T-helper 17 cell (primary cell): ENCODE measurements at places on chromosomes 6 and 20.

GRCh38 chr6:1619098-1619672 is 9.5 kb downstream of the FOXC1 start:
- no peak for DNase-seq

DNA sequence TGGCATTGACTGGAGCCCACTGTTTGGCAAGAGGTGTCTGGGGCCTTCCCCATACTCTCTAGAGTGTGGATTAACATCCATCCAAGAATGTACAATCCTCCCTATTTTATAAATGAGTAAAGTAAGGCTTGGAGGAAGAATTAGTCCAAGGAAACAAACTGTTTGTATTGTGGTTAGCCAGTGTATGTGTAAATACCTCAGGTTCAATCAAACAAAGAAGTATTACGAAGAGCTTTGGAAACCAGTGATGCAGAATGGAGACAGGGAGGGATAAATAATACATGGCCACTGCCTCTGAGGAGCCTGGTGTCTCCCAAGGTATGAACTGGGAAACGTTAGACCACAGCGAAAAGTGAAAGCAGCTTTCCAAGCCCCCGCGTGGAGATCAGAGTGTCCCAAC is 226.6 kb upstream of the RIN2 start:
- no peak for DNase-seq

- no peak for DNase-seq
These were observed 165.1 kb upstream of the SLC24A3 start for GRCh38 chr20:19047040-19047950.

GRCh38 chr6:65199121-65199520 is 507.9 kb downstream of the EYS start:
- DNase-seq: no peak

DNA sequence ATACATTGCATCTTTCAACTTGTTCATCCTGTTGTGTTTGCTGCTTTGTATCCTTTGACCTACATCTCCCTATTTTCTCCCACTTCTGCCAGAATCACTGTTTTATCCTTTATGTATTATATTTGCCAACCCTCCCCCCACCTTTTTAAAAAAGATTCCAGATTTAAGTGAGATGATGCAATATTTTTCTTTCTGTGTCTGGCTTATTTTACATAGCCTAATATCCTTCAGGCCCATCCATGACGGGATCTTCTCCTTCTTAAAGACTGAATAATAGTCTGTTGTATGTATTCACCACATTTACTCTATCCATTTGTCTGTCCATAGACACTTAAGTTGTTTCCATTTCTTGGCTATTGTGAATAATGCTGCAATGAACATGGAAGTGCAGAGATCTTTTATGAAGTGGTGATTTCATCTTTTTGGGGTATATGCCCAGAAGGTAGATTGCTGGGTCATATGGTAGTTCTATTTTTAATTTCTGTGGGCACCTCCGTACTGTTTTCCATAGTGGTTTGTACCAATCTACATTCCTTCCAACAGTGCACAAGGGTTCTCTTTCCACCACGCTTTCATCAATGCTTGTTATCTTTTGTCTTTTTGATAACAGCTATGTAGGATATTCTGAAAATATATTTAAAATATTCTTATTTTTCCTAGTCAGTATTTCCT is 181.0 kb downstream of the CDKAL1 start:
- no peak for DNase-seq

GRCh38 chr6:73180763-73181619 is 44.3 kb downstream of the KHDC1L start:
- DNase-seq: no peak
